Osteocyte (in vitro differentiated cells): ENCODE measurements at places on chromosomes 3 and 15.

DNA sequence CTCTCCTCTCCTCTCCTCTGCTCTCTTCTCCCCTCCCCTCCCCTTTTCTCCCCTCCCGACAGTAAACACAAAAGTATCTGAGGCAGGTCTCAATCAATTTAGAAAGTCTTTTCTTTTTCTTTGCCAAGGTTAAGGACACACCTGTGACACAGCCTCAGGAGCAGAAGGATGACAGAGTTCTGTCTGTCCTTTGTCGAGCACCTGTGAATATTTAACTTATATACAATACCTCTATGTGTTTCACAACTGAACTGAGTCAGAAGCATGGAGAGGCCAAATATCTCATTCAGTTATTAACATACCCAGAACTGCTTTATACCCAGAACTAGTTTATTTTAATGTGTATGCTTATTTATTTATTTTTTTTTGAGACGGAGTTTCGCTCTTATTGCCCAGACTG lies 81.1 kb upstream of the ROBO1 start:
- H3K36me3 ChIP-seq: no peaks in the 10 kb centered on the region
- H3K4me1 ChIP-seq: peaks cover 41% of the 10 kb centered on the region
- DNase-seq: no peak
- no peak overlapping the region for H3K4me3 ChIP-seq
- no peaks in the 10 kb centered on the region for H3K27me3 ChIP-seq
- no peak overlapping the region for H3K27ac ChIP-seq

DNA sequence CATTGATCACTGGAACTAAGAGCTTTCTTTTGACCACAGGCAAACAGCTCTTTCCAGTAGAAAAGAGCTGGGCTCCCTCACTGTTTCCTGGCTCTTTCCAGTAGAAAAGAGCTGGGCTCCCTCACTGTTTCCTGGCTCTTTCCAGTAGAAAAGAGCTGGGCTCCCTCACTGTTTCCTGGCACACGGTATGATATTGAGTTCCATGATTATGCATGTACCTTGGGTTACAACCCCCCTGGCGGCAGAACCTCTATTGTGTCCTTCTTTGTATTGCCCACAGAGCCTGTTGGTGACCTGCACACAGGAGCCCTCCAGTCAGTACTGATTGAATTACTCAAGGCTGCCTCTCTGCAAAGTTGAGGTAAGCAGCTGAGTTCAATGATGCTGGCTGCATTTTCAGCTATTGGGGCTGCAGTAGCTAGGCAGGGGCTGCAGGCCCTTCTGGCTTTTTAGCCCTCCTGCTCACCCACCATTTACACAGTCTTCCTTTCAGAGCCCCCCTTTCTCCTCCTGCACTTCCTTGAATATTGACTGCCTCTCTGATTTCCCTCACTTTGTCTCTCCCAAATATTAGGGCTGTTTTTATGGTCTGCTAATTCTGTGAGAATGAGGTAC lies 10.2 kb downstream of the ACKR2 start:
- H3K36me3 ChIP-seq: no peaks in the 10 kb centered on the region
- no peak overlapping the region for H3K27ac ChIP-seq
- peaks cover 2% of the 10 kb centered on the region for H3K4me1 ChIP-seq

- H3K27ac ChIP-seq: no peak overlapping the region
- H3K27me3 ChIP-seq: peaks cover 10% of the 10 kb centered on the region
- peaks cover 1% of the 10 kb centered on the region for H3K4me1 ChIP-seq
Observed at GRCh38 chr3:108125550-108126071, 34.8 kb upstream of the CD47 start.

GRCh38 chr15:99590913-99591646 lies 25.3 kb downstream of the MEF2A start:
- peaks cover 52% of the 10 kb centered on the region for H3K4me1 ChIP-seq
- H3K36me3 ChIP-seq: peaks cover 28% of the 10 kb centered on the region
- H3K27ac ChIP-seq: no peak overlapping the region
- no peak overlapping the region for H3K4me3 ChIP-seq
